ENCODE measurements at places on chromosomes 2 and 18. TPM values are rescaled to one million over a fixed set of nuclear protein-coding genes. Genes with fewer than 3 reads are reported as not detected.
A peak's percentile ranks its signal among the peaks of the same experiment; 100 is the strongest.

DNA sequence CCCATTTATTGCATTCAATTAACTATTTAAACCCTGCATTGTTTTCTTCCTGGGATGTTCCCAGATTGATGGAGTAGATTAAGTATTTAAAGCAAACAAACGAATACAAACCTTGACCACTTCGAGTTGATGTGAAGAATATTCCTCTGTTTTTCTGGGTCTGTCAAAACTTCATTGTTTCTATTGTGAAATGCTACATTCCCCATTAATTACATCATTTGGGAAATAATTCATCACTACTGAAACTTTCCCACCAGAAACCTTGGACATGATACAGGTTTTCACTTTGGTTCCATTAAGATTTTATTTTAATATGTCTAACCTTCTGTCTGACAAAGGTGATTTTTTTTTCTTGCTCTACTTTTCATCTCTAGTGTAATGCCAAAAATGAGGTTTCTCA lies 365.1 kb upstream of the ETAA1 start:
- no peak for DNase-seq

GRCh38 chr18:8868276-8868675 lies 162.9 kb downstream of the MTCL1 start:
- DNase-seq = no peak

GRCh38 chr2:191629001-191629453 lies 48.9 kb upstream of the NABP1 start:
- DNase-seq = peak; percentile 56

Gene NAT8
- not detected for polyA plus RNA-seq

Gene VWC2L
- polyA plus RNA-seq = not detected
